ENCODE measurements at places on chromosomes 6 and 20.
A peak's percentile ranks its signal among the peaks of the same experiment; 100 is the strongest.

DNA sequence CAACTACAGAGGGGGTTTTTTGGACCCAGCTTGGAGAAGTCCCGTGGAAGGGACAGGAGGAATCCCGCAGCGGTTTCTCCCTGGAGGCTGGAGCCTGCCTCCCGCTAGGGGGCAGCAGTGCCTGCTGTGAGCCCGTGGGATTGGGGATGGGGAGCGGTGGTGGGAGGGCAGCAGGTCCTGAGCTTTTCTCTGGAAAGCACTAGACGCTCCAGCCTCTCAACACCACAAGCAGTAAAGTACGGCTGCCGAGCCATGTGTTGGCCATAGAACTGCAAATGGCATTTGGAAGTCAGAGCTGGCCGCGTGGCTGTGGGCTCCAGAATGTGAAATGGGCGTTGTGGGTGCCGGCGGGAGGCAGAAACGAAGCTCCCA, 47.8 kb downstream of the GMPR start:
- peak; percentile 16 for DNase-seq

GRCh38 chr6:148745926-148746325, 904 bp upstream of the UST start:
- DNase-seq = no peak

DNA sequence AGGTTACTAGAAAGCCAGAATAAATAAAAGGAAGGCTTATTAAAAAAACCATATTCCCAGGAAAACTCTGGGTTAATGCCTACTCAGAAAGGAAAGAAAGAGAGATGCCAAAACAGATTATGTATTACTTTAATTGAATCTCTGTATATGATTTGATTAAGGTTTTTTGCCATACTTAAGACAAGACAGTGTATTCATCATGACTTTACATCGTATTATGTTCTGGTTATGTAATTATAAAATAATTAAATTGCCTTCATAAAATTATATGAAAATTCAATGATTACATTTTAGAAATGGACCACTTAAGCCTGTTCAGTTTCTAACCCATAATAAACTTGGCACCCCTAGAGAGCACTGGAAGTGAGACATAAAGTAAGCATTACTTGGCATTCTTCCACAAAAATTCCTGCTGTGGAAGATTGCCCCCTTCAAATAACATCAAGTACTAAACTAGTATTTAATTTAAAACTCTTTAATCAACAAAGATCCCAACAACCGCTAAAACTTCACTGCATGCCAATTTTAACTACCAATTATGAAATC, 20.8 kb upstream of the IBTK start:
- DNase-seq = no peak

GRCh38 chr6:157079771-157080170, 243.5 kb downstream of the TMEM242 start:
- no peak for DNase-seq

All from HFF-Myc (cell line).